ENCODE measurements at places on chromosomes 4 and X.

- no peak for DNase-seq
Measured at GRCh38 chrX:2576793-2577192, 76.0 kb upstream of the DHRSX start.

GRCh38 chr4:2811830-2812611 lies 19.1 kb downstream of the SH3BP2 start:
- peak; percentile 69 for DNase-seq

DNA sequence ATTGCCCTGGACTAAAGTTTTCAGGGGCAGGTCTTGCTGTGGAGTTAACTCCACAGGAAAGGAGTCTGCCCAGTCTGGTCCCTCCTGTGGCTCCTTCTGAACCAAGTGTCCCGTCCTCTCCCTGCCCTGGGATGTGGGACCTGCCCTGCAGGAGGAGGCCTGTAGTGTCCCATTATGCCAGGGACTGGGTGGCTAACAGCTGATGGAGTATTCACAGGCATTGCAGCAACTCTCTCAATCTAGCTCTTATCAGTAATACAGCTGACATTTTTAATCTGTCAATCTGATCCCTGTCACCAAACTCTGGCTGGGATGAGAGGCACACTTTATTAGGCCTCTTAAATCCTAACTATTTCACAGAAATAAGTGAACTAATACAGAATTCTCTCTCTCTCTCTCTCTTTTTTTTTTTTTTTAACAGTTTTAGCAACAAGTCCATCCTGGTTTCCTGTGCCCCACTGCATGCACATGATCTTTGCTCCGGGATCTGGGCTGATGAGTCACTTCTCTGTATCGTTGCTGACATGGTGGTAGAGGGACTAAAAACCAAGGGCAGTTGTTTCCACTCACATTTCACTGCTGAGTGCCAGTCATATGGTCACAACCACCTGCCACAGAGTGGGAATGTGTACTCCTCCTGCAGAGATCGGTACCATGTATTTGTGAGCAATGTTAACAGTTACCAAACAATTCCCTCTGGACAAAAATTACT lies 39.1 kb downstream of the HAND2 start:
- DNase-seq: no peak

DNA sequence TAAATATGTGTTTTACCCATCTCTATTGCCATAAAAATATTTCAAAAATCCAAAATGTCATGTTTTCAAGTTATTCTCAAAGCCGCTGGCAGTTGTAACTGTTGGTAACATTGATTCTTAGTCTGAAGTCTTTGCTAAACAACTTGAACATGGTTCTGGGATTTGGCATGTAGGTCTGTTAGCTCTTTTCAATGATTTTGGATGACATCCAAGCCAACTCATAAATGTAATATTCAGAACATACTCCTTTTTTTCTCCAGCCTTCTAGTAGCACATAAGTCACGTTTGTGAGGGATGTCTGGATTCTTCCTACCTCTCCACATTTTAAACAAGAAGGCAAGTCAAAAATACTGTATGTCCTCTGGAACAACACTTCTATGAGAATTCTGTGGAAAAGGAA lies 305.3 kb downstream of the PRR32 start:
- no peak for DNase-seq

GRCh38 chr4:137226900-137227299 lies 305.4 kb downstream of the PCDH18 start:
- no peak for DNase-seq

DNA sequence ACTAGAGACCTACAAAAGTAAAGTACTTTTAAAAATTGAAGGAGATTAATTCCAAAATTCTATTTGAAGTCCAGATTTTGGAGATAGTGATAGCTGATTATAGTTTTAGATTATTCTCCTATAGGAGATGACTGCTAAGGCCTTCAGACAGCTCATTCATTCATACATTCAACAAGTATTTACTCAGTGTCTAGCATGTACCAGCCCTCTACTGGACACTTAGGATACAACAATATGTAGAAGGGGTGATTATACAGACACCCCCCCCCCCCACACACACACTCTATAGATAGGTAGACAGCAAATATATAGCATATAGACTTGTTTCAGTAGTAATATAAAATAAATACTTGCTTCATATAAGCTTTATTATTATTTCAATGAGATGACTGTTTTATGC lies 60.4 kb upstream of the TAF9B start:
- DNase-seq: no peak

GRCh38 chr4:89298788-89299152 lies 8.8 kb downstream of the GPRIN3 start:
- DNase-seq: no peak

DNA sequence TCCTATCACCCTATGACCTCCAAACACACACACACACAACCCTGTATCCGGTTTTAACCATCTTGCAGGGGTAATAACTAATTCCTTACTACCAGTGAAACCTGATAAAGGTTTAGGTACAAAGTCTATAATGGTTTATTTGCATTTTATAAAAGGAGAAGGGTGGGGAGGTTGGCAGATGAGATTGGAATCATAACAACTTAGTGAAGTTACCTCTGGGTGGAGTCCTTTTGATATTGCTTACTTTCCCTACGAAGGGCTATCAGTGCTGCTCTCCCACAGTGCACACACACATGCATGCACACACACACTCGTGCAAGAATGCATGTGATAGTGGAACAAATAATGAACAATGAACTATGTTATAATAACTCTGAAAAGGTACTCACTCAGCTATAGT lies 56.1 kb downstream of the CCSER1 start:
- no peak for DNase-seq

GRCh38 chrX:57596516-57596915 lies 4.7 kb downstream of the ZXDB start:
- no peak for DNase-seq

GRCh38 chrX:39929379-39930025 lies 168.3 kb downstream of the BCOR start:
- DNase-seq: no peak

All from T-helper 2 cell (primary cell).